ENCODE measurements at places on chromosomes 11 and 22. TPM values are rescaled to one million over a fixed set of nuclear protein-coding genes. Genes with fewer than 3 reads are reported as not detected.

The MAPK8IP1 gene
- 0.06 TPM for polyA plus RNA-seq

The MS4A3 gene
- not detected for polyA plus RNA-seq

The CLCF1 gene
- polyA plus RNA-seq: 0.45 TPM

The C11orf52 gene
- not detected for polyA plus RNA-seq

The CHRM1 gene
- not detected for polyA plus RNA-seq

The TENM4 gene
- not detected for polyA plus RNA-seq

- H3K27ac ChIP-seq: no peak overlapping the region
- H3K4me1 ChIP-seq: no peaks in the 10 kb centered on the region
- no peaks in the 10 kb centered on the region for H3K27me3 ChIP-seq
- no peak for DNase-seq
Measured at GRCh38 chr11:122140500-122140899, 24.5 kb upstream of the BLID start.

DNA sequence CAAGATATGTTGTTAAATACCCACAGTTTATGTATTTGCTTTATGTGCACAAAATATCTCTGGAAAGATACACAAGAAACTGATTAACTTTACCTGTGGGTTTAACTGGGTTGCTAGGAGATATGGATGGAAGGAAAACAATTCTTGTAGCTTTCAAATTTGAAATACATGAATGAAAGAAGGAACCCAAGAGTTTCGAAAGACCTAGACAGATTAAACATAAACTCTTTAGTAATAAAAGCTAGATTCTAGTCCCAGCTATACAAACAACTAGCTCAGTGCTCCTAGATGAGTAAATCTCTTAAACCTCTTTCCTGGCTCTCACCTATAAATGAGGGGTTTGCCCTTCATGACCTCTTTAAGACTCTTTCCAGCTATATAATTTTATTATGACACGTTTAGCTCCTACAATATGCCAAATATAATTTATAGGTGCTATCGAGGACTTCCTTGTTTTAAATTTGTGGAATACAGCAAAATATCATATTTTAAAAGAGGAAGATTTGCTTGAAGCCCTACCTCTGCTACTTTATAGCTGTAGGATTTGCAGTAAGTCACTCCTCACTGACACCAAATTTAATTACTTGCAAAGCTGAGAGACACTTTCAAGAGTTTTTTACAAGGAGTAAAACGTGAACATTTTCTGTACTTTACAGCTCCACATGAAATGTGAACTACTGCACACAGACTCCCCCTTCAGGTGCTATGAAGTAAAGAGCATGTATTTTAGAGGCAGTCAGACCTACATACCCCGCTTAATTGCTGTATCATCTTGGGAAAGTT, 50.7 kb downstream of the RRAS2 start:
- DNase-seq: peak; percentile 22
- no peak overlapping the region for H3K27ac ChIP-seq
- no peaks in the 10 kb centered on the region for H3K27me3 ChIP-seq
- H3K4me3 ChIP-seq: no peak overlapping the region
- H3K4me1 ChIP-seq: peaks cover 23% of the 10 kb centered on the region

GRCh38 chr11:113615098-113615497, 91.0 kb downstream of the TMPRSS5 start:
- no peaks in the 10 kb centered on the region for H3K27me3 ChIP-seq
- DNase-seq: no peak
- H3K27ac ChIP-seq: no peak overlapping the region
- H3K36me3 ChIP-seq: no peaks in the 10 kb centered on the region

GRCh38 chr22:46845296-46846149, 83.1 kb downstream of the TBC1D22A start:
- H3K4me3 ChIP-seq: no peak overlapping the region
- H3K27me3 ChIP-seq: no peaks in the 10 kb centered on the region
- no peak for DNase-seq
- H3K27ac ChIP-seq: no peak overlapping the region
- H3K4me1 ChIP-seq: no peaks in the 10 kb centered on the region

- H3K27ac ChIP-seq: no peak overlapping the region
- no peaks in the 10 kb centered on the region for H3K4me1 ChIP-seq
- H3K36me3 ChIP-seq: no peaks in the 10 kb centered on the region
Measured at GRCh38 chr11:79066456-79067351, 374.1 kb downstream of the TENM4 start.

DNA sequence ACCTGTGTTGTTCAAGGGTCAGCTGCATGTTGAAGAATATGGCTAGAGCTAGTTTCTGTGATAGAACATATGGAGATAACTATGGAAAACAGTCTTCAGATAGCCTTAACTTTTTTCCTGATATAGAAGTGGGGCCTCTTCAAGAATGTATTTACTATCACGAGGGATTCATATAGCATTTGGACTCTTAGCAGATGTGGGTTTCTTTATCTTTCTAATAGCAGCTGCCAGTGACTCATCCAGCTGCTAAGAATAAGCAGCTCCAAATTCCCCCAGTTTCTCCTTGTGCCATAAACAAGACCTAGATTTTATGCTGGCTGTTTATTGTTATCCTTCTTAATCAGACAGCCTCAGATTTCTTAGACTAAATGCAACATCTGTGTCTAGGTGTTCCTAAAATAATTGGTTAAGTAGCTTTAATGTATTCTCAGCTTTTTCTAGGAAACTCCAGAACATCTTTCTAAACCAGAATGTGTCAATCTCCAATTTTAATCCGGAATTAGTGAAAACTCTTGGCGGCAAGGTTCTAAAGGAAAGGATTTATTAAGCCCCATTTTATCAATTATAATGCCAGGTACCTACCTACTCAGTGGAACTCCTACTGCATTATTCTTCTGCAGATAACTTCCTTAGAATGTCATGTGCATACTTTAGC, 119.8 kb downstream of the CSTPP1 start:
- H3K4me1 ChIP-seq: no peaks in the 10 kb centered on the region
- no peak overlapping the region for H3K4me3 ChIP-seq
- DNase-seq: no peak
- no peaks in the 10 kb centered on the region for H3K27me3 ChIP-seq
- no peak overlapping the region for H3K27ac ChIP-seq

DNA sequence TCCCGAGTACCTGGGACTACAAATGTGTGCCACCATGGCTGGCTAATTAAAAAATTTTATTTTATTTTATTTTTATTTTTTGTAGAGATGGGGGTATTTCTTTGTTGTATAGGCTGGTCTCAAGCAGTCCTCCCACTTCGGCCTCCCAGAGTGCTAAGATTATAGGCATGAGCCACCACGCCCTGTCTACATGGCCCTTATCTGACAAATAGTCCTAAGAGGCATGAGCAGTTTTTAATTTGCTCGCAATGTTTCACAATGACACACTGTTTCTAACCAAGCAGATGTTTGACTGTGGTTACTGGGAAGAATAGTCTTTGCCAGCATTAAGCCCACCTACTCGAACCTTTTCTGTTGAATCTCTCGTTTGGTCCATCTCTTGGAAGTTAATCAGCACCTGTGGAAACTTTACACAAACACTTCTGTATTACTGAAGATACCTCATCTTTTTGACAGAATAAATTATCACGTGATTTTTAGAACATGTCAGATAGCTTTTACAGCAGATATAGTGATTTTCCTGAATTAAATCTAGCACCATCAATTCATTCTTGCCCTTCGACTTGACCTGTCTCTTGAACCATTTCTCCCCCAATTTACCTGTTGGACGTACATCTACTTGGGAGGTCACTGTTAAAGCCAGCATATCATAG, 71.4 kb downstream of the MTMR3 start:
- peaks cover 12% of the 10 kb centered on the region for H3K4me1 ChIP-seq
- H3K4me3 ChIP-seq: no peak overlapping the region
- DNase-seq: no peak
- no peaks in the 10 kb centered on the region for H3K27me3 ChIP-seq
- no peak overlapping the region for H3K27ac ChIP-seq
- H3K36me3 ChIP-seq: no peaks in the 10 kb centered on the region

GRCh38 chr11:42974510-42975179, 337.2 kb upstream of the API5 start:
- H3K27ac ChIP-seq: no peak overlapping the region
- H3K36me3 ChIP-seq: no peaks in the 10 kb centered on the region
- H3K4me3 ChIP-seq: no peak overlapping the region
- DNase-seq: no peak

DNA sequence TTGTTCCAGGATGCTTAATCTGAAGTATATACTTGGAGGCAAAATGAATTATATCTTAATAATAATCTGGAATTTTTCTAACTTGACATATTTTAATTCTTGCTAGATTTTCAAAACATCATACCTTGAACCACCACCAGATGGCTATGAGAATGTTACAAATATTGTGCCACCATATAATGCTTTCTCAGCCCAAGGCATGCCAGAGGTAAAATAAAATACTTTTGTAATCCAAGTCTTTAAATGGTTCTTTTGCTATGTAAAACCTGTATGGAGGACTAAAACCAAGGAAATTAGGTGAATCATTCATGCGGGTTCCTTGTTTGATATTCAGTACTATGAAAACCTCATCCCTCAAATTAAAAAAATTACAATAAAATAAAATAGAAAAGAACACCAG, 14.4 kb downstream of the NAALAD2 start:
- DNase-seq: no peak
- no peaks in the 10 kb centered on the region for H3K36me3 ChIP-seq
- no peak overlapping the region for H3K4me3 ChIP-seq
- no peaks in the 10 kb centered on the region for H3K4me1 ChIP-seq
- H3K27ac ChIP-seq: no peak overlapping the region

- no peak for DNase-seq
- no peak overlapping the region for H3K4me3 ChIP-seq
- no peaks in the 10 kb centered on the region for H3K27me3 ChIP-seq
- H3K4me1 ChIP-seq: no peaks in the 10 kb centered on the region
Measured at GRCh38 chr22:45762545-45763235, 91.1 kb downstream of the ATXN10 start.

GRCh38 chr11:109490953-109491635, 69.1 kb downstream of the C11orf87 start:
- no peaks in the 10 kb centered on the region for H3K4me1 ChIP-seq
- no peaks in the 10 kb centered on the region for H3K27me3 ChIP-seq
- H3K27ac ChIP-seq: no peak overlapping the region
- no peaks in the 10 kb centered on the region for H3K36me3 ChIP-seq
- no peak for DNase-seq

DNA sequence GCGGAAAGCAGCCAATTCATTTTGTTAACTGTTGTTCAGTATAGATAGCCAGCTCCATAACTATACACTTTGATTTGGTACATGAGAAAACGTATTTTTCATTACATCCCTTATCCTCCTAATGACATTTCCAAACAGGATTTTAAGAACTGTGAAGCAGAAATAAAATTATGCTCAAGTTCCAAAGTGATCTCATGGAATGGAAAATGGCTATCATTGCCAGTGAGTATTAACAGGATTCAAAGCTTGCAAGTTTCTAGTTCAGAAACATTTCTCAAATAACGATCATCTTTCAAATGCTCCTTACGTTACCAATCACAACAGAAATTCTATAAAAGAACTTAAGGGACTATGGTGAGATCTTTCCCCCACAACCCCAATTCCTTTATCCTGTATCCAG, 53.7 kb downstream of the CADM1 start:
- H3K4me3 ChIP-seq: no peak overlapping the region
- no peaks in the 10 kb centered on the region for H3K4me1 ChIP-seq
- no peaks in the 10 kb centered on the region for H3K36me3 ChIP-seq
- no peak overlapping the region for H3K27ac ChIP-seq

- H3K36me3 ChIP-seq: no peaks in the 10 kb centered on the region
- no peaks in the 10 kb centered on the region for H3K4me1 ChIP-seq
- H3K4me3 ChIP-seq: no peak overlapping the region
- no peaks in the 10 kb centered on the region for H3K27me3 ChIP-seq
- H3K27ac ChIP-seq: no peak overlapping the region
Measured at GRCh38 chr11:34606326-34607120, 14.4 kb upstream of the EHF start.

DNA sequence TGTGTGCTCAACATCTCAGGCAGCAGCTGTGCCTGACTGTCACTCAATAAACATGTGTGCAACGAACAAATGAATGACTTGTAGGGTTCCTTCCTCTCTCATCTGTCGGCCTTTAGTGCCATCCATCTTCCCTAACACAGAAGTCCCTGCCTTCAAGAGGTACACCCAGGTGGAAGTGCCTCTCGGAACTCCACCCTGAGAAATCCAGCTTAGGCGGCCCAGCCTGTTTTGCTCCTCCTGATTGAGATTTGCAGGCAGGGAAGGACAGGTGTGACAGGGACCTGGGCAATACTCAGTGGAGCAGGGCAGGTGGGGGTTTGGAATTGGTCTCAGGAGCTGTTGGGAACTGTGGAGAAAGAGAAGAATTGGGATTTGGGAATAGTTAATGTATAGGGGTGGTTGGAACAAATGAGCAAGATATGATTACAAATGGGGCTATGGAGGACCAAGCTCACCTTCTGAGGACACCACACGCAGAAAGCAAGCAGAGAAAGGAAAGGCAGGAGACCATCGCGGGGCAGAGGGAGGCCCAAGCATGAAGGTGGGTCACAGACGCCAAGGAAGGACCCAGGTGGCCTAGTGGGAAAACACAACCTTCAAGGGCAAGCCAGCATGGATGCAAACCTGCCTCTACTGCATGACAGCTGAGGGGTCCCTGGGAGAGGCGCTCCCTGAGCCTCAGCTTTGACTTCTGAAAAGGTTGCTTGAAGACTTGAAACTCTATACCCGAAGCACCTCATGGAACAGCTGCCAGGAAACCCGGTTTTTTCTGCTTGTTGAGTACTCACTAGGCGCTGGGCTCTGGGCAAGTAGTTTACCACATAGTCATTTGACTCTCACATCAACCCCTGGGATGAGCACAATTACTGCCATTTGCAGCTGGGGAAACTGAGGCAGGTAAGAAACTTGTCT, 40.9 kb upstream of the ANO1 start:
- H3K4me3 ChIP-seq: no peak overlapping the region
- no peaks in the 10 kb centered on the region for H3K36me3 ChIP-seq
- DNase-seq: no peak
- no peaks in the 10 kb centered on the region for H3K27me3 ChIP-seq

DNA sequence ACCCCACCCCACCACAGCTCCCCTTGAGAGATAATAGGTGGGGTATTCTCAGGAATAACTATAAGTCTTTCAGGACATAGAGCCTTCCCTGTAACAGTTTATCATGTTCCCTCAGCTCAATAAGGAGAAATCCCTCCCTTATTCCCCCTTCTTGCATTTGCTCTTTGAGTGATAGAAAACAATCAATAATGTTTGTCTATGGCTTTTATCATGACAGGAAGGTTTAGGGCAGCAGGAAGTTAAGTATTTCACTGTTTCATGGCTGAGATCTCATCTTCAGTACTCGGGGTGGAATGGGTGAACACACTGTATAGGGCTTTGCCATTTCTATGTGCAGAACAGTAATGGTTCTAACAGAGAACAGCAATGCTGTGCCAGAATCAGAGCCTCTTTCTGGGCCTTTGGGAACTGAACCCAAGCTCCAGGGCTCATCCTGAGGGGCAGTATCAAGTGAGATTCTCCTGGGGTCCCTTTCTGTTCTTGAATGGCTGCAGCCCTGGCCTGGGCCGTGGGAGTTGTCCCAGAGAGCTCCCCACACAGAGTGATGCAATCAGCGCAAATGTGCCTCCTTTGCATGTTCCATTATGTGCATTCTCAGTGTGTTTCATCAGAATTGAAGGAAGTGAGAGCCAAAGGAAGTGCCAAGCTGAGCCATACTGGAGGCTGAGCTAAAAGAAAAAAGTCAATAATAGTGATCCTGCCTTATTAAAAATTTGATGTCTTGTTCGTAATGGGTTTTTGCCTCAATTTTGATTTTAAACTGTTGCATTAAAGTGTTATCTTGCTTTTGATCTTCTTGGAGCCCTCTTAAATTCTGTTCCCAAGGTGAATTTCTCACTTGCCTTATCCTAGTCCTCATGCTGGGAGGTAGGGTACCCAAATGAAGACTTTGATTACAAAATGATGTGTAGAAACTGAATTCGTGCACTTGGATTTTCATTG, 2.9 kb upstream of the CYP2R1 start:
- no peak for DNase-seq
- H3K36me3 ChIP-seq: no peaks in the 10 kb centered on the region
- peaks cover 15% of the 10 kb centered on the region for H3K4me1 ChIP-seq
